ENCODE measurements at places on chromosomes 7 and 10.
A peak's percentile ranks its signal among the peaks of the same experiment; 100 is the strongest.

DNA sequence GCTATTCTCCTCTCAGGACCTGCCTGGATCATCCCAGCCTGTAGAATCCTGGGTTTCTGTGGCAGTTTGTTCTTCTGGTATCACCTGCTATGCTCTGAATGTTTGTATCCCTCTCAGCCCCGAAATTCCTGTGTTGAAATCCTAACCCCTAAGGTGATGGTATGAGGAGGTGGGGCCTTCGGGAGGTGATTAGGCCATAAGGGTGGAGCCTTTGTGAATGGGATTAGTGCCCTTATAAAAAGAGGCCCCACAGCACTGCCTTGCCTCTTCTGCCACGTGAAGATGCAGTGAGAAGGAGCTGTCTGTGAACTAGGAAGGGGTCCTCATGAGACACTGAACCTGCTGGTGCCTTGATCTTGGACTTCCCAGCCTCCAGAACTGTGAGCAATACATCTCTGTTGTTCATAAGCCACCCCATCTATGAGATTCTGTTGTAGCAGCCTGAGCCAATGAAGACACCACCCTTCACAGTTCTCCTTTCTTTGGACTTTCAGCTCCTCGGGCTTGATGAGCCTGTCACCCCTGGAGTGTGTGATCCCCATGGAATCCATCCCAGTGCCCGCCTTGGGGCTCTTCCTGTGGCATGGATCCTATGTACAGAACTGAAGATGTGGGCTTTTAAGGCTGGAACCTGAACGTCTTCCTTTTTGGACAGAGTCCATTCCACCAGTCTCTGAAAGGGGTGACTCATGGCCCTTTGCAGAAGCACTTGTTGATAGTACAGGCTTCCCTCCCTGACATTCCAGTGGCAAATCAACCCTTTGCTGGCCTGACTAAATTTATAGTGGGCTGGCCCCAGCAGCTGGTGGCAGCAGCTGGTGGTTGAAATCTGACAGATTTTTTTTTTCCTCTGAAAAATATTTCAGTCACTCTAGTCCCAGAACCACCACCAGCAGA is 138.0 kb downstream of the TACC2 start:
- peak; percentile 92 for DNase-seq

DNA sequence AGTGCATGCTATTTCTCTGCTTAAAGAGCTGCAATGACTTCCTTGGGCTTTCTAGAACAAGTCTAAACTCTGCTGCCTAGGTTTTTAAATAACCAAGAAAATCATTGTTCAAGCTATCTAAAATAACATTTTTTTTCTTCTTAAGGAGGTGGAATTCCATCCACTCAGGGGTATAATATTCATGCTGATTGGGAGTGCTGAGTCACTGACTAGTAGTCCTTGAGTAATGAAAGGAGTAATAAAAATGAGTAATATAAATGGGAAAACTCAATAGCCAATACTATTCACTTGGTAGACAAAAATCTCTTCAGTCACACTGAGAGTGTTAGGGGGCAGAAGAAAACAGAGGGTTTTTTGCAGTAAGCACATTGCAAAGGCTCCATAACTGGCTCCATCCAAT is 72.0 kb downstream of the GFRA1 start:
- DNase-seq: no peak

GRCh38 chr7:129796186-129796775 is 156.5 kb downstream of the UBE2H start:
- no peak for DNase-seq

DNA sequence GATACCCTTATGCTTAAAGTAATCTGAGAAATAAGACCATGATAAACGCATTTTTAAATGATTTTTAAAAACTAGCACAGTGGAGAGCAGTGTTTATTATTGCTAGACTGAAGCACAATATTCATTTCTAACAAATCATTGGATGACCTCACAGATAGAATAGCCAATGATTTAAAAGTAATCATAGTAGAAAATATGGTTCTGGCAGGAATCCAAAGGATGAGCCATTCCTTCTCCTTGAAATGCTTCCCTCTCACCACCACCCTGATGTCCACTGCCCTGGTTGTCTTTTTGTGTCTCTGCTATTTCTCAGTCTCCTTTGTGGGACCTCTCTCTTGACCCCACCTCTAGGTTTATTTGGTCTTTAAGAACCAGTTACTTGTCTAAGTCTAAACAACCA is 64.9 kb downstream of the PRKG1 start:
- DNase-seq: no peak

DNA sequence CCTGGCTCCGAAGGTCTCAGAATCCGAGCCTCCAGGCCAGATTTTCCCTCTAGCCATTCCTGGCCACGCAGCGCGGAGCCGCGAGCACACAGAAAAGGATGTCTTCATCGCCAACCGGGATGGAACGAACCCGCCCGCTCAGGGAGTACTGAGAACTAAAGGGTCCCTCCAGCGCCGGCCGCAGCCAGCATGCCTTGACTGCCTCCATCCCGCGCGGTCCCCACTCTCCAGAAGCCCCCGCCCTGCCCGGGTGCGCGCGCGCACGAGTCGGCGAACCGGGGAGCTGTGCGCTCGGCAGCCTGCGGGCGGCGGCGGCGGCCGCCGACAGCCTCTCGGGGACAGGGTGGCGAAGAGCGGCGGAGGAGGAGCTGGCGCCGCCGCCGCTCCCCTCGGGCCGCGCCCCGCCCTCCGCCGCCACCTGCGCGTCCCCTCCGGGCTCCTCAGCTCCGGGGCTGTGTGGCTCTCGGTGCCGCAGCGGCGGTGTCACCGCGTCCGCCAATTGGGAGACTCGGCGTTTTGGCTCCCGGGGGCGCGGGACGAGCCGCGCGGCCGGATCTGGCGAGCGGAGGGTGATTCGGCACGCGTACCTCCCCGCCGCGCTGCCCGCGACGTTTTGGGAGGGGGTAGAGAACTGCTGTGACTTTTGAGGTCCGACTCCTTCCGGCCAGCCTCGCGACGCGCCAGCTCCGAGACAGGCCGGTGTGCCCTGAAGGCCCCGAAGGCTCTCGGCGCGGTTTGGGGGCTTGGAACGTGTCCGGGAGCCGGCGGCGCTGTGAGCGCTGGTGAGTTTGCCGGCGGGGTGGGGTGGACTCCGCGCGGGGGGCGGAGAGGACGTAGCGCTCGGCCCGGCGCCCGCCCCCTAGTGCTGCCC is 453 bp upstream of the GALNT17 start:
- DNase-seq: no peak

DNA sequence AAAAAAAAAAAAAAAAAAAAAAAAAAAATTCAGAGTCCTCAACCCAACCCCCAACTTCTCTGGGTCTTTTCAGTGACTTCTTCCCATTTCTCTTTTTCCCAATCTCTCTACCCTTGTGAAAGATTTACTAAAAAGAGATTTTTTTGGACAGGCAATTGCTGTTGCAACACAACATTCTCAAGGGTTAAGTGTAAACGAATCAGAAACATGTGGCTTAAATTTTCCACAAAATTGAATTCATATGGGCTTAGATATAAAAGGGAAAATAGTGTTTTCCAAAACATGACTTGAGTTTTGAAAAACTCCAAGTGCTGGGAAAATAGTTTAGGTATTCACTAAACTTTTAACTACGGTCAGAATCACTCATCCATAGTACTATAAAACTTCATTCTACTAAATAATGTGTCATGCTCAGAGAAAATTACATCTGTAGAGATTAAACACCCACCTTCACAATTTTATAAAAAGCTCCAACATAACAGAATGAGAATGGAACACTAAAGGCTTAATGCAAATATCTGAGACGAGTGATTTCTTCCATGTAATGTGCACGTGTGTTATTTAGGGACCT is 643.1 kb downstream of the PARD3 start:
- DNase-seq: peak; percentile 88

DNA sequence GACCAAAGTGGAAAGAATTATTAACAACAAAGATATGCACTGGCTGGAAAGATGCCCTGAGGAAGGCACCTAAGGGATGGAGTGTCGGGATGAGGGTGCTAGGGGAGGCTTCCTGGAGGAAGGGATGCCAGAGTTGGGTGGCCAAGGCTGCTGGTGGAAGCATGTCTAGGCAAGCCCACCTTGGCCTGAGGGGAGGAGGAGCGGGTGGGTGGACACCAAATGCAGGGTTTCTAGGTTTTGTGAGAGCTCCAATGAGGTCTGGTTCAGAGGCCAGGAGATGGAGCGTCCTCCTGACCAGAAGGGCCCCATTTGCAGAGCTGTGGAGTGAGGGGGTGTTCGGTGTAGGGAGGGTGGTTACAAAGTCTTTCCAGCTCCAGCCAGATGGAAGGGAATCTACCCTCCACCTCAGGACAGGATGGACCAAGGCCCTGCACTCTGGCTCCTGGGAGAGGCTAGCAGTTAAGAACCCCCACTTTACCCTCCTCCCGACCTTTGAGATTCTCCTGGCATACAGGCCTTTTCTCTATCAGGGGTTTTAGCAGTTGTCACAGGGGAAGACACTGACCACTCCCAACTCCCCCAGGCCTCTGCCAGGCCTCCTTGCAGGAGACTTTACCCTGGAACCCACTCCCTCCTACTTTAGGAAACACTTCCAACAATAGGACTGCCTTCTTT is 3.0 kb upstream of the DDIT4 start:
- no peak for DNase-seq

GRCh38 chr7:158245724-158246041 is 341.9 kb downstream of the PTPRN2 start:
- no peak for DNase-seq

- no peak for DNase-seq
These were observed 178.3 kb downstream of the SKIDA1 start for GRCh38 chr10:21347043-21347784.

GRCh38 chr7:48154792-48155413 is 16.4 kb upstream of the ABCA13 start:
- DNase-seq: peak; percentile 63

- no peak for DNase-seq
These were observed 527 bp upstream of the HERPUD2 start for GRCh38 chr7:35695473-35695850.

DNA sequence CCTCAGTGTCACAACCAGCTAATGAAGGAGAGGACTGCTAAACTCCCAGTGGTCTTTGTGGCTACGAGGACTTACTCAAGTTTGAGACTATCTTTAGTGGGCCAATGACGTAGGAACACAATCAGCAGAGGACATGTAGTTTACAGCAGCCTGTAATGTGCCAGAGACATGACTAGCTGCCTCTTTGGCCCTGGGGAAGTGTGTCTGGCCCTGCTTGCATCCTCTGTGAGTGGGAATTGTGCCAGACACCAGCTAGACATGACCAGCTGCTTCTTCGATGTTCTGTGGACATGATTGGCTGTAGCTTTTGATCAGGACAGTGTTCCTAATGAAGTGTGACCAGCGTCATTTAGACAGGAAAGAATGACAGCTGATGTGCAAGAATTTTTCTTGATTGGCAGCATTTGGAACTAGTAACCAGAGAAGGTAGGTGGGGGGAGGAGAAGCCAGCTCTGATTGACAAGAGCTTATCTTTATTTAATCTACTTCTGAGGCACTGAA is 141.7 kb downstream of the AUTS2 start:
- DNase-seq: peak; percentile 42

DNA sequence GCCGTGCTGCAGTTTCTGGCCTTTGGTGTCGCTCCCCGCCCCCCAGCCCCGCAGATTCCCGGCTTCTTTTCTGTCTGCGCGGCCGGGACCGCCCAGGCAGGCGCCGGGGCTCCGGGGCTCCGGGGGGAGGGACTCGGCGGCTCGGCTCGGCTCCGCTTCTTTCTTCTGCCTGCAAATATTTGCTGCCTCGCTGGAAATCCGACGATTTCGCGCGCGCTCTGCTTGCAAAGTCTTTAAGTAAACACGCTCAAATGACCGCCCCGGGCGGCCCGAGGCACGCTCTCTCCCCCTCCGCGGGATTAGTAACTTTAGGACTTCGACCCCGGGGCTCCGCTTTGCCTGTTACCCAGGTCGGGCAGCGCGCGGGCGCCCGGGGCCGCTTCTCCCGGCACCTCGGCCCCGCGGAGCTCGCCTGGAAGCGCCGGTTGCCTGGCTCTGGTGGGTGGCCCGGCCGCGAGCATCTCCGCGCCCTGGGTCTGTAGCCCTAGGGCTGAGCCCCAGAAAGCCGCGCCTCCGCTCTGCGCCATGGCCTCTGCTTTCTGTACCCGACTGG is 3.9 kb upstream of the GATA3 start:
- DNase-seq: peak; percentile 34

- peak; percentile 11 for DNase-seq
These were observed 359.8 kb upstream of the KLF6 start for GRCh38 chr10:4144817-4145216.

GRCh38 chr7:37186753-37187152 is 261.9 kb downstream of the ELMO1 start:
- DNase-seq: no peak

DNA sequence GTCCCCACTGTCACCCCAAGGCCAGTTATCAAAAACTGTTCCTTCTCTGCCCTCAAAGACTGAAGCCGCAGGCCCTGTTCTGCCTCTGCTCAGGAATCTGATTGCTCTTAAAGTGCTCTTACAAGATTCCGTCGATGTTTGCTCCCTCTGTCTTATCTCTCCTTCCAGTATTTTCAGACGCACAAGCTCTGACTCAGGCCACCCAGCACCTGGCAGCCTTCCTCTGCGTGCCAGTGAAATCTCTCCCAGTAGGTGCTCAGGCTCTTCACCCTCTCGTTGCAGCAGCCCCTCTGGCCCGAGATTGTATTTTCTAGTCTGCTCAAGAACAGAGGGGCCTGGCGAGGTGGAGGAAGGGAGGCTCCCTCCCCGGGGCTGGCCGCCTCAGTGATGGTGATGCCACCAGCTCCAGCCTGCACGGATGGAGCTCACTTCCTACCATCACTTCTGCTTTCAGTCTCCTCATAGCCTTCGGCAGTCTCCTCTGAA is 276.2 kb downstream of the USP6NL start:
- peak; percentile 47 for DNase-seq

DNA sequence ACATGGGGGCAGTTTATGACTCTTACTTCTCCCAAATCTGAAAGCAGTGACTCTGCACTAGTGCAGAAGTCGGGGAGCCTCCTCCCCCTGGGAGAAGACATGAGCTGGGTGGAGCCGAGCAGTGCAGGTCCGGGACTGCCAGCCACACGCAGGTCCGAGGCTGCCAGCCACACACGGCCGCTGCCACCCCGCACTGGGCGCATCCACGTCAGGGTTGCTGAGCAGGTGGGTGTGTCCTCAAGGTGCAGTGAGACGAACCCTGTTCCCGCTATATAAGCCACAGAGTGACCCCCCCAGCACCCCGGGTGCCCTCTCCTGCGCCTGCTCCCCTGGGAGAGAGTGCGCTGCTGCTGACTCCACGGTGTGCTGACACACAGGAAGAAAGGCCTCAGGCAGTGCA is 430.2 kb downstream of the PTPRN2 start:
- DNase-seq: no peak

DNA sequence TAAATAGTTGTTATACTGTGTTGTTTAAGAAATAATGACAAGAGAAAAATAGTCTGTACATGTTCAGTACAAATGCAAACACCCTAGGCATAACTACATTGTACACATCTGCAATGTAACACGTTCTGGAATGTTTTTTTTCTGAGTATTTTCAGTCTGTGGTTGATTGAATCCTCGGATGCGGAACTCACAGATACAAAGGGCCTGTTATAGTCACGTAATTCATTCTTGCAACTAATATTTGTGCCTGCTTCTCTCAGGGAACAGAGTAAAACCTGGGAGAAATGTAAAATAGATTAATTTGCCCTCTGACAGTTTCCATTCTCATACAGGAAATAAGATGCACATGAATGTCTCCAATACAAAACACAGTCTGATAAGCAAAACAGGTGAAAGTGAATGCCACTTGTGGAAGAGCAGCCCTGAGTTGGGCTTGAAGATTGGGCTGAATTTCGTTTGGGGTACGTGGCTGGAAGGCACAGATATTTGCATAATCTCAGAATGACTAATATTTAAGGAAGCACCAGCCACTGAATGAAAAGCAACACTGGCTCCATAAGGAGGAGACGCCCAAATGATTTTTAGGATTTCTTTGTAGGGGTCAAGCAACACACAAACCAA is 19.1 kb downstream of the DENND2A start:
- DNase-seq: peak; percentile 67

GRCh38 chr7:158663428-158663741 is 41.2 kb downstream of the NCAPG2 start:
- DNase-seq: no peak

All from fibroblast of the aortic adventitia (primary cell).